Activated effector memory CD4-positive, alpha-beta T cell treated with Interleukin-2 at 50 U/mL for 16 hours (primary cell): ENCODE measurements at places on chromosomes 3 and 15.

GRCh38 chr15:49558929-49559328 is 61.7 kb downstream of the FAM227B start:
- no peak for DNase-seq

GRCh38 chr15:29093696-29094343 is 175.8 kb downstream of the NSMCE3 start:
- no peak for DNase-seq

GRCh38 chr3:178562947-178563232 is 26.7 kb downstream of the KCNMB2 start:
- DNase-seq = no peak

DNA sequence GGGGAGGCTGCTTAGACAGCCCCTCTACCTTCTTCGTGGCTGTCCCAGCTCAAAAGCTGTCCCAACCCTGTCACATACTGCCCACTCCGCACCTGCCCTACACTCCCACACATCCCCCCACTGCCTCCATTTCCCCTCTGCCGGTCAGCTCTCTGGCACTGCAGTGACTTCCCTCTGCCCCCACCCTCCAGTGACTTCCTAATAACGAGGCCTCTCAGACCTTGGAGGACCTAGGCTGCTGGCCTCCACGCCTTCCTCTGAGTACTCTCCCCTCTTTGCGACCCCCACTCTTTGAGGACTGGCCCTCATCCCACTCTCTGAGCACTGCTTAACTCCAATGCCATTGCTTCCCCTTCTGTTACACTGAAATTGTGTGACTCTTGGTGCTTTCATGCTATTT is 45.3 kb downstream of the KY start:
- DNase-seq = no peak

DNA sequence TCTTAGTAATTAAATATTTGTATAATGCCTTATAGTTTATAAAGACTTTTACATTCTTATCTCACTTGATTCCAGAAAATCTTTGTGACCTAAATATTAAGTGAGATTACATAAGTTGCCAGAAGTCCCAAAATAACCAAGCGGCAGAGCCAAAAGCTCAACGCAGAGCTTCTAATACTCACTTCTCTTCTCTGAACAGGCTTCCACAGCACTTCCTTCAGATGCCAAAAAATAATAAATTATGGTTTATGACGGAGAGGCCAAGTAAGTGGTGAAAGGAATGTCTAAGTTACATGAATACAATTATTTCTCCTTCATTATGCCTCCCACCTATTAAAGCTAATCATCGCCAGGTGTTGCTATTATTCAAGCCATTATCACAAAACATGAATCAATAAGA is 110.3 kb downstream of the GBE1 start:
- no peak for DNase-seq

- DNase-seq = no peak
Observed at GRCh38 chr15:83185561-83185960, 22.1 kb downstream of the HDGFL3 start.

DNA sequence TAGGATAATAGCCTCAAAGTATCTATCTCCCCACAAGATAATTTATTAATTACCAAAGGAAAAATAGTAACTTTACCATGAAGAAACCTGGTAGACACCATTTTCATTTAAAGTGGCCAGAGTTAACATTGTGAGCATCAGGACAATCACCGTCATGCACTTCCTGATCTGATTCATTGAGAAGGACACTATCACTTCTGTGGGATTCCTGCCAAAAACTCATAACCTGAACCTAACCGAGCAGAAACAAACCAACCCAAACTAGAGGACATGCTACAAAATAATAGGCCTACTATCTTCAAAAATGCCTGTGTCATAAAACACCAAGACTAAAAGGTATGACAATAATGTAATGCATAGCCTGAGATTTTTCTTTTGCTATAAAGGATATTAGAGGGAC is 39.0 kb downstream of the FSIP1 start:
- DNase-seq = no peak
